NCI-H1417 (cell line): ENCODE measurements at places on chromosomes 5 and 9.

- peak; percentile 85 for DNase-seq
Observed at GRCh38 chr9:119697996-119698395, 328.8 kb upstream of the BRINP1 start.

- no peak for DNase-seq
Observed at GRCh38 chr5:142120247-142120935, 11.8 kb downstream of the NDFIP1 start.

GRCh38 chr5:65696892-65697291, 25.0 kb downstream of the SGTB start:
- no peak for DNase-seq

- DNase-seq: no peak
Observed at GRCh38 chr9:87499424-87500017, 1.9 kb downstream of the DAPK1 start.

DNA sequence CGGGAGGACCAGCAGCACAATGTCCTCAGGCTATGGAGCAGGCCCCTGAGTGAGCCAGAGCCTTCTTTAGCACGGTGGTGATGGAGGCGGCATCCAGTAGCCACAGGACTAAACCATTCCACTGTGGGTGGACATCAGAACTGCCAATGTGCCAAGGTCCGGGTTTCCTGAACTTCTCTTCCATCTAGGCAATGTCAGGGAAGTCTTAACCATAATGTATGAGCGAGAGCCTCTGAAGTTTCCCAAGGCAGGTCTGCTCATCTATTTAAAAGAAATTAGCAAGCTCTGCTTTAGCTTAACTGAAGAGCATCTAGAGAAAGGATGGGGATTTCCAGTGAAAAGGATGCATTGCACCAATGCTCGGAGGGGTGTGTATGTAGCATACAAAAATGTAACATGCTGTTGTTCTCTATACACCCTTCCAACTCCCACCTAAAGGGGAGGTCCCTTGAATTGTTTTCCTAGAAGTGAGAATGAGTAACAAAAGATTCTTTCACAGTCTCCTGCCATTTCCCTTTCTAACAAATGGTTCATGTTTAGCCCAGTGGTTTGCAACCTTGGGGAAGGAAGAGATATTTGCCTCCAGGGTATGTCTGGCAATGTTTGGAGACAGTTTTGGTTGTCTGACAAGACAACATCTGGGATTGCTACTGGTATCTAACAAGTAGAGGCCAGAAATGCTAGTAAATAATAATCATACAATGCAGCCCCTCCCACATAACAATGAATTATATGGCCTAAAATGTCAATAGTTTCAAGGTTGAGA, 6.1 kb upstream of the RXFP3 start:
- no peak for DNase-seq

DNA sequence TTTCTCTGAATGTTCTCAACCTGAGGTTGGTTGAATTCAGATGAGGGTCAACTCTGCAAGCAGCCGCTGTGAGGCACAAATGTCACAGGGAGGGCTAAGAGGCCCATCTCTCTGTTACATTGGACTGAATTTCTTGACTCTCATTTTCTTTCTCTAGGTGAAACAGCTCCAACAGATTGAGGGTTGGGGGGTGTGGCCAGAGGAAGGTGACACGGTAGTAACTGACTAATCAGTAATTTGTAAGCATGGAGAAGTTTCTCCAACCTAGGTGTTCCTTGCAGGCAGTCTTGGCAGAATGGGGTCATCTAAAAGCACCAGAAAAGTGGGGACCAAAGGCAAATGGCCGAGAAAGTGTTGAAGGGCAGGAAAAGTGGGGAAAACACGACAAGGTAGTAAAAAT, 16.8 kb downstream of the CCT5 start:
- DNase-seq: no peak

- no peak for DNase-seq
Observed at GRCh38 chr9:97430316-97431043, 18.6 kb downstream of the TDRD7 start.

GRCh38 chr5:36240779-36241630, 720 bp downstream of the NADK2 start:
- DNase-seq: peak; percentile 78

- DNase-seq: peak; percentile 28
Observed at GRCh38 chr9:109249615-109250014, 71.2 kb downstream of the EPB41L4B start.

DNA sequence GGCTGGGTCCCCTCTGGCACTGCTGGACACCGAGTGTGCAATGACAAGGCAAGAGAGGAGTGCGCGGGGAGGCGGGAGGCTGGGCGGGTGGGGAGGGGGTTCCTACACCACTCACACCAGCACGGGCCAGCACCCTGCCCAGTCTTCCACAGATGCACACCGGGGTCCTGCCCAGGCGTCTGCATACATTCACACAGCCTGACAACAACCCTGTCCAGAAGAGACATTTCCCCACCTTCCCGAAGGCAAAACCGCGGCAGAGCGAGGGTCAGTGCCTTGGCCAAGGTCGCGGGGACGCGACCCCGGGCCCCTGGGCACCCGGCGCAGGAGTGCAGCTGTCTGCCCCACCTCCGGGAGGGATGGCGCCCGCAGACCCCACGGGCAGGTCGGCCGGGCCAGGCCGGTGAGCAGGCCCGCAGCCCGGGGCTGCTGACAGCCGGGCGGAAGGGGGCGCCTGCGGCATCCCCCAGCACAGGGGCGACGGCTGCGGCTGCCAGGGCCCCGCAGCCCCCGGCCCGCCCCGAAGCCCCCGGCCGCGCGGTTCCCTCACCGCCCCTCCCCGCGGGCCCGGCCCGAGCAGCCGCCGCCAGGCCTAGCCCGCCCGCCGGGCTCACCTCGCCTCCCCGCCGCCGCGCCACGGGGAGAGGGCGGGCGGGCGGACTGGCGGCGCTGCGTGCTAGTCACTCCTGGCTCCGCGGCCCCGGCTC, 496 bp downstream of the MAPK9 start:
- DNase-seq: peak; percentile 12

- no peak for DNase-seq
Observed at GRCh38 chr5:177529247-177530203, 12.8 kb upstream of the DDX41 start.

DNA sequence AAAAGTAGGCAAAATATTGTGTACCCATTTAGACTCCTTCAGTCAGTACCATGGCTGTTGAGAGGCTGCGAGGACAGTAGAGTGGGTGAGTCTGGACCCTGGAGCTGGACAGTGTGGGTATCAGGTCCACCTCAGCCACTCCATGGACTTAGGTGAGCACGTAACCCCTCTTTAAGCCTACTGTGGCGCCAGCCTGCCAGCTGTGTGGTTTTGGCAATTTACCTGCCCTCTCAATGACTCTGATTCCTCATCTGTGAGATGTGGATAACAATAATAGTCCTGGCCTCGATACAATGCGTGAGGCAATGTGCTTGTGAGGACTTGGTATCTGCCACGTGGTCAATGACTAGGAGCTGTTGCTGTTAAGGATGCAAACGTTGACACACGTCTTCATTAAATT, 17.9 kb downstream of the SLC1A3 start:
- DNase-seq: no peak

- no peak for DNase-seq
Observed at GRCh38 chr5:157598350-157598936, 22.9 kb upstream of the ADAM19 start.

GRCh38 chr5:136047858-136048257, 19.1 kb downstream of the TGFBI start:
- DNase-seq: no peak

DNA sequence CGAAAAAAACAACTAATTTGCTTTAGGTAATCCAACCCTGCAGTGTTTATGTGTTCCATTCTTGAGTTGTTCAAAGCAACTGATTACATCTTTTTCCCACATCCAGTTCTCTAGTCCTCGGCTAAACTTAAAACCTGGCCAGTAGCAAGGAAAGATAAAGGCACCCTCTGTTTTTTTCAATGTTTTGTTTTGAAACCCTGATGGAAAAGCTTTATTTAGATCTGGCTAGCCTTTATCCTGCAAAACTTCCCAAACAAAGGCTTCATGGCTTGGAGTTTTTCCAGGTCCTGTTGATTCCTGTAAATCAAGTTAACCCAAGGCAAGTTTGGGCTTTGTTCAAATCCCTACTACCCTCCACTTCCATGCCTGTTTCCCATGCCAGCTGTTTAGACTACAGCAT, 105.1 kb downstream of the CEMIP2 start:
- DNase-seq: no peak

DNA sequence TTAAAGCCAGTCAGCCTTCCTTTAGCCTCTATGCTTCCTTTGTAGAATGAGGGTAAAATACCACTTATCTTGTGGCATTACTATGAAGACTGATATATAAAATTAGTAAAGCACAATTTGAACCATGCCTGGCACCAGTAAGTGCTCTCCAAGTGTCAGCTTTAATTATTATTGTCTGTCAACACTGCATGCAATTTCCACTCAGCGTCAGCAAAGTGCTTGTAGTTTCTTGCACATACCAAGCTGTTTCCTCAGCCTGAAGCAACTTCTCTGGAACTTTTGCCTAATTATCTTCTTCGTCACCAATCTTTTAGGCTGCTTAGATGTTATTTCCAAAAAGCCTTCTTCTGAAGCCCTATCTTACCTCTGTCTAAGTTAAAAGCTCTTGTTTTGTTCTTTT, 177.3 kb downstream of the CDC42SE2 start:
- DNase-seq: no peak

- no peak for DNase-seq
Observed at GRCh38 chr5:39194466-39195136, 24.8 kb downstream of the FYB1 start.

- no peak for DNase-seq
Observed at GRCh38 chr5:132666310-132667123, 7.3 kb upstream of the IL4 start.

DNA sequence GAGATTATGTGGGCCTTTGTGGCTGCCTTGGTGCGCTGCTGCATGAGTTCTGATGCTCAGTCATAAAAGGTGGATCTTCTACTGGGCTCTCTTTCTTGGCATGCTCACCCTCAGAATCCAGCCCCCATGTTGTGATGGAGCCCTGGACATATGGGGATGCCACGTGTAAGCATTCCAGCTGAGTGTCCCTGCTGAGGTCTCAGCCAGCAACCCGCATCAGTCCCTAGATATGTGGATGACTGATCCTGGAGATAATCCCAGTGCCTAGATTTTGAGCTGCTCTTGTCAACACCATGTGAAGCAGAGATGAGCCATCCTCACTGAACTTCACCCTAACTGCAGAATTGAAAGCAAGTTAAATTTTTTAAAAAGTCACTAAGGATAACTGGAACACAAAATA, 390.1 kb downstream of the DMRT2 start:
- DNase-seq: no peak

DNA sequence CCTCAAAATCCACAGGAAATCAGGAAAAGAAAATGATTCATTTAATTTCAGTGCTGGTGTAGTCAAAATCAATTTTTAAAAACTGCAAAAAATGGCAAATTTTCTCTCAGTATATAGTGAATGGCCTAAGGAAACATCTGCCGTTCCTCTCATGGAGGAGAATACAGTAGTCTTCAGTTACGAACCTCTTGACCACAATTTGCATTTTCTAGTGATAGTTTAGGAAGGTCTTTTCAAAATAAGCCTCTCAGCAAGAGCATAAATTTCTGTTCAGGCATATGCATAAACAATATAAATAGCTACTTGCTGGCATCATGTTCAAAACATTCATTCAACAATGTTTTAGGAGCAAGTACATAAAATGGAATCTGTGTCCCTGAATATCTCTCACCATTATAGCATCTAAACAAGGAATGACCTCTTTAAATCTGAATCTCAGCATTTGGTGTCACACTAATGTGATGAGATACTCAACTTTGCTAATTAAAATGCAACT, 33.5 kb downstream of the HAPLN1 start:
- no peak for DNase-seq

GRCh38 chr5:104126980-104127379, 564.4 kb upstream of the NUDT12 start:
- no peak for DNase-seq

DNA sequence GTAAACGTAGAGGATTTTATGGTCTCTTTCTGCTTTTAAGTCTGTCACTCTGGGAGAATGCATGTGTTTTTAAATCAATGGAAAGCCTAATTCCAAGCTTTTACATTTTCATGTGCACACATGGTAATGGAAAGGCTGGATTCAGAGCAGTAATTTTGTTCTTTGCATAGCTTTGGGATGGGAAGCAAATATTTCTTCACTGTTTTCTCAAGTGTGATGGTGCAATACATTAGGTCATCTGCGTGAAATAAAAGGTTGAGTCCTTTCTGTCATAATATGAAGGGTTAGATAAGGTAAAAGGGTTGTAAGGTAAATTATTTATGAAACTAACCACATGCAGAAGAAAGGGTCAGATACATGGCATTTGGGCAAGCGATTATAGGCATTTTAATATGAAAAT, 88.2 kb upstream of the NR3C1 start:
- no peak for DNase-seq

DNA sequence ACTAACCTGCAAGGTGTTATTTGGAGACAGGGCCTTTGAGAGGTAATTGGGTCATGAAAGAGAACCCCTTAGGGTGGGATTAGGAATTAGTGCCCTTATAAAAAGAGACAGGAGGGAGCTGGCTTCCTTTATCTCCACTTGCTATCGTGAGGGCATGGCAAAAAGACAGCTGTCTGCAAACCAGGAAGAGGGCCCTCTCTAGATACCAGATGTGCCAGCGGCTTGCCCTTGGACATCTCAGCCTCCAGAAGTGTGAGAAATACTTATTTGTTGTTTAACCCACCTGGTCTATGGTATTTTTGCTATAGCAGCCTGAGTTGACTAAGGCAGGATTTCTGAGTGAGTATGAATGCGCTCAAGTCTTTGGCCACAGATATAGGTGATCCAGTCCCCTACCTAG, 978 bp upstream of the RGS14 start:
- DNase-seq: no peak

- DNase-seq: no peak
Observed at GRCh38 chr5:14101922-14102321, 41.2 kb upstream of the TRIO start.

- DNase-seq: no peak
Observed at GRCh38 chr5:22242532-22242931, 610.6 kb downstream of the CDH12 start.

- DNase-seq: no peak
Observed at GRCh38 chr5:133618141-133618540, 5.8 kb upstream of the FSTL4 start.

DNA sequence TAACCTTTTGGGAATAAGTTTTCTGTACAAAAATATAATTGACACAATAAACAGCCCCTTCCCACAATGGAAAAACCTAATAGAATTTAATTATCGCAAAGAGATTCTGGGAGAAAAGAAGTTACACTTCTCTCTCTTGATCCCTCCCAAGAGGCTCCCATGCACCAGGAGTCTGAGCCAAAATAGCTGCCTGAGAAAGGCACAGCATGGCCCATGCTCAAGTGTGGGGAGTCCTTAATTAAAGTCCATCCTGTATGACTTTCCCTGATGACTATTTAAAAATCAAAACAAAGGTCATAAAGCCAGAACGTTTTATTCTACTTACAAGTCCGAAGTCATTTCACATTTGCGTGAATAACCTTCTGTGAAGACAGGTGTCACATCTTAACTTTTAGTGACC, 155.1 kb downstream of the SPOCK1 start:
- no peak for DNase-seq

GRCh38 chr5:177601126-177601525, 1.2 kb downstream of the B4GALT7 start:
- no peak for DNase-seq

- peak; percentile 79 for DNase-seq
Observed at GRCh38 chr9:133585481-133586351, 23.5 kb downstream of the FAM163B start.

GRCh38 chr5:153496835-153497234, 6.4 kb downstream of the GRIA1 start:
- peak; percentile 35 for DNase-seq
